ENCODE measurements at places on chromosomes 2 and 18.

GRCh38 chr2:69149631-69150215 is 136.7 kb downstream of the ANTXR1 start:
- DNase-seq = no peak

GRCh38 chr2:96464061-96464460 is 41.1 kb downstream of the NEURL3 start:
- DNase-seq = no peak

DNA sequence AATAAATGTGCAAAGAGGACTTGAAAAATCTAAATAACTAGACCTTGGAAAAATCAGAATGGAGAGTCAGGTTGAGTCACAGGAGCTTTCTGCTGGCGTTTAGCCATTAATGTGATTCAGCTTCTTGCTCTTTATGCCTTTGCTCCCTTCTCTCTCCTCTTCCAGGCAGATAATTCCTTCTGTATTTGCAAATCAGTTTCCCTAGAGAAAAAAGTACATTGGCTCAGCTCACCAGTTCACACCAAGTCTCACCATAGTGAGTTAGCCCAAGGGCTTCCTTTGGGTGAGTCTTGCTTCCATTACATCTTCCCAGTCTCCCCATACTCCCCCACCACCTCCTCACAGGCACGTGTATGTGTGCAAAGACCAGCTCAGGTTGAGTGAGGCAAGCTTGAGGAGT is 73.6 kb downstream of the CYBRD1 start:
- DNase-seq = no peak

GRCh38 chr2:55235724-55236538 is 3.4 kb downstream of the RPS27A start:
- no peak for DNase-seq

GRCh38 chr2:104977958-104978357 is 59.9 kb upstream of the MRPS9 start:
- DNase-seq = no peak

GRCh38 chr2:199902486-199903110 is 8.5 kb upstream of the C2orf69 start:
- DNase-seq = no peak

DNA sequence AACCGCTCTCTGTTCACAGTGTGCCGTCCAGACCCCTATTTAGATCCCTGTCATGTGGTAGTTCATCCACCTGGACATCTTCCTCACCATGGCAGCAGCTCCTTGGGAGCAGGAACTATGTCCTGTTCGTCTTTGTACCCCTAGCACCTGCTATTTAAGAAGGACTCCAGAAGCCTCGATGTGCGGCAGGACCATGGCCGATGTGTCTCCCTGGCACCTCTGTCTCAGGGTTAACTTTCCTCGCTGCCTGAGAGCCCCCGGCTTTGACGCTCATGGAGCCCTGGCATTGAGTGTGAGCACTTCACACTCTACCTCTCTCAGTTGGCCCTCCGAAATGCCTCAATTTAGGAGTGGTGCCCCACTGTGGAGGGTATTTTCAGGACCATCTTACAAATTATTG is 152.0 kb downstream of the FAM210A start:
- no peak for DNase-seq

DNA sequence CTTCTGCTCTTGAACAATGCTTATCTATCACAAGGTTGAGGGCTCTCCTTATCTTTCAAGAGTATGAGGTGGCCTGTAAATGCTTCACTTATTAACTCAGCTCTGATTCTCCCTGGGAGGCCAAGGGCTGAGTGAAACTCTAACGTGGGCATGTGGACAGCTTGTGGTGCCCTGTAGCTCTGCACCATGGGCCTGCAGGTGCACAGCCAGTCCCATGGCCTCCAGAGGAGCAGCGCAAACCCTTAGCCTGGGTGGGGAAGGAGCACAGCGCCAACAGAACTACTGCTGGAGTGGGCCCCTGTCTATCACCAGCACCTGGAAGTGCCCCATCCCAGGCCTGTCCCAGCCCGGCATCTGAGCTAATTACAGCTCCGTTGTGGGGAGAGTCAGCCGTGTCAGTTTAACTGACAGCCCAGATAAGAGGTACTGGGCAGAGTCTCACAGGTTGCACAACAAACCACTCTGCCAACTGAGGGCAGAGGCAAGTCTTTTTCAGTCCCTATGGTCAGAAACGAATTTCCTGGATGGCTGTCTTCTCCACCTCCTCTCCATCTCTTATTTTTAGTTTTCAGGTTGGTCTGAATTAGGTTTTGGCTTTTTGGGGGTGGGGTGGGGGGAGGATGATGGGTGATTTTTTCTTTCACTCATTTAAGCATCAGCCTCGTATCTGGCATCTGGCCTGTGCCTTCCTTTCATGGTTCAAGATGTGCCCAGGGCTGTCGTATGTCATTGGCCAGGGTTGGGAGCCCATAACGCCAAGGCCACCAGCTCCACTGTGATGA is 219.5 kb downstream of the BCL2 start:
- DNase-seq = no peak

- DNase-seq = no peak
Measured at GRCh38 chr2:168064011-168064998, 183.1 kb downstream of the STK39 start.

DNA sequence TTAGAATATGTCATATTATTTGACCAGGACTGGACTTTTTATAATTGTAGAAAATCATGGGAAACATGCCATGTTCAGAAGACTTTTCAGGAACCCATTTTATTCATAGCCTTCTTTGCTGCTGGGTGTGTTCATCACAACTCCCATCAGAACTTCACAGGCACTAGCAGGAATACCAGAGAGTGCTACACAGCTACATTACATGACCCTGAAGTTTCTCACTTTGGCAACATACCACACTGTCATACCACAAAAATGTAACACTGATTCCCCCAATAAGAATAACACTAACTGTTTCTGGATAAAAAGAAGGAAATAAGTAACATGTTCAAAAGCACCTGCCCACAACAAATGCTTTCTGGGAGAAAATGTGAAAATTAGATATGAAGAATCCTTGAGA is 405.4 kb downstream of the CDH2 start:
- no peak for DNase-seq

- peak; percentile 3 for DNase-seq
Measured at GRCh38 chr18:69484699-69485396, 84.2 kb downstream of the DOK6 start.

GRCh38 chr2:113167115-113167932 is 6.4 kb upstream of the PSD4 start:
- DNase-seq = no peak

DNA sequence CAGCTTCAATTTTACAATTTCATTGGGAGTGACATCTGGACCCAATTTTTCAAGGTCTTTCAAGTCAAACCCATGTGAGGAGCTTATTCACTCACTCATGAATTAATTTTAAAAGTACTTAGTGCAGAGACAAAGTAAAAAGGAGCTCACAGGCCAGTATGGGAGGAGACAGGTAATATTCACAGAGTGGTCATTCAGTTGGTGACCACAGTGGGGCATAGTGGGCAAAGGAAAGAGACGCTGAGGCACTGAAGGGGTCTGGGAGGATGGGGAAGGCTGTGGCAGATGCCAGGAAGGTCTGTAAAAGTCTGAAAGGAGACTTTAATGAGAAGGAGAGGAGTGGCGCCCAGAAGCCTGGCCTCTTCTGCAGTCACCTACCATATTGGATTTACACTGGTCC is 76.0 kb downstream of the CD8B2 start:
- no peak for DNase-seq

DNA sequence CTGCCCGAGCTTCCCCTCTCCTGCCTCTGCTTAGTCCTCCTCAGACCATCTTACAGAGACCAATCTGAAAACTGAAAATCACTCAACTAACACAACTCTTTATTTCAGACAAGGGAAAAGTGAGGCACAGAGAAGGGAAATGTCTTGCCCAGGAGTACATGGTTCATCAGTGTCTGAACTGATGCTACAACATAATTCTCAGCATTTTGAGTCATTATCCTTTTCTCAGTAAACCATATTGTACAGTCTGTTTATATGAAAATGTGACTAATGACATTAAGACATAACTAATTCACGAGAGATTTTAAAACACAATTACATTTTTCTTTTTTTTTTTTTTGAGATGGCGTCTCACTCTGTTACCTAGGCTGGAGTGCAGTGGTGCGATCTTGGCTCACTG is 62.7 kb downstream of the ITSN2 start:
- DNase-seq = no peak

GRCh38 chr18:31990823-31991222 is 27.8 kb upstream of the RNF125 start:
- no peak for DNase-seq

- no peak for DNase-seq
Measured at GRCh38 chr2:44753552-44754285, 187.8 kb upstream of the SIX3 start.

GRCh38 chr2:125471963-125472362 is 1184.0 kb upstream of the GYPC start:
- peak; percentile 44 for DNase-seq

- DNase-seq = peak; percentile 87
Measured at GRCh38 chr2:206442833-206443734, at the start of gene ADAM23. Gene ADAM23, plus strand, starts transcription at chr2:206443532. Its CDS starts 335 bp downstream, at chr2:206443867.

- DNase-seq = no peak
Measured at GRCh38 chr2:191617575-191617974, 60.4 kb upstream of the NABP1 start.

- no peak for DNase-seq
Measured at GRCh38 chr2:3368261-3368722, 9.3 kb downstream of the EIPR1 start.

- DNase-seq = peak; percentile 63
Measured at GRCh38 chr2:101518578-101519492, 43.9 kb upstream of the RFX8 start.

DNA sequence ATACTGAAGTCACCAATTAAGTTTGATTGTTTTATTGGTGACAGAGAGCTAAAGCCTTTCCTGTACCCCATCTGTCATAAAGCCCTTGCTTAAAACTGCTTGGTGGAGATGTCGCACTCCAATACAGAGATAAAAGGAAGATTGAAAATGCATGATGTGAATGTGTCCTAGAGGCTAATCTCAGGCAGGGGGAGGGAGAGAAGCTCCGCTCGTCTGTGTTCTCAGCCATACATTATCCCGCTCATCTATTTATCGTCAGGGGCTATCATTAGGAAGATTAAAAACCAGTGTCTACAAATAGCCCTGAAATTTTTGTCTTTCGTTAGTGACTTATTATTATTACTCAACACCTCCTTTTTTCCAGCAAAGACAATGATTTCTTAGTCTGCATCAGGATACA is 110.3 kb downstream of the CMPK2 start:
- no peak for DNase-seq

DNA sequence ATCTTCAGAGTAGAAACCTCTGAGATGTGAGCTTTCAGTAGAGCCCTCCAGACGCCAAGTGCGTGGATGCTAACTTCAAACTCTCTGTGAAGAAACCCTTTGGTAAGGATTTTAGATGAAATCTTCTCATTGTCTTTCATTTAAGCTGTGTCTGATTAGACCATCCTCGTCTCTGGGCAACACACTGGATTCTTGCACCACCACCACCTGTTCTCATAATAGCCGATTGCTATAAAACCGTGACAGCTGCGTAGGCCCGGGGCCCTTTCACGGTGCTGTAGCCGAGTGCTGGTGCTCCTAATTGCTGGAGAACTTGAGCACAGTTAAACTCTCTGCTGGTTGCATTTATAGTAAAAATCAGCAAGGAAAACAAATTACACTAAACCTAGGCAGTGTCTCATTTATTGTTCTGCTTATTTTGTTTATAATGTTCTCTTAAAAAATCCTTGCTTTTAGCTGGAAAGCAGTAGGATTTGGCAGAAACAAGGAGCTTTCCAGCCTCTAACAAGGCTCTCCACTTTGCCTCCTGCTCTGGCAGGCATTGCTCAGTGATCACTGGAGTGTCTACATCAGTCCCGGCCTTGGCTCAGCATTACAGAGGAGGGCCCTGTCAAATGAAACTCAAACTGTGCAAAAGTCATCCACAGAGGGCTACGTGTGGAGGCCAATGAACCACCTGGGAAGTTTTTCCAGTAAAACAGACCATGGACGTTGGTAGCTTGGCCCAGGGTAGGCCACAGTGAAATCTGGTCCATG is 40.9 kb upstream of the MBP start:
- DNase-seq = no peak

DNA sequence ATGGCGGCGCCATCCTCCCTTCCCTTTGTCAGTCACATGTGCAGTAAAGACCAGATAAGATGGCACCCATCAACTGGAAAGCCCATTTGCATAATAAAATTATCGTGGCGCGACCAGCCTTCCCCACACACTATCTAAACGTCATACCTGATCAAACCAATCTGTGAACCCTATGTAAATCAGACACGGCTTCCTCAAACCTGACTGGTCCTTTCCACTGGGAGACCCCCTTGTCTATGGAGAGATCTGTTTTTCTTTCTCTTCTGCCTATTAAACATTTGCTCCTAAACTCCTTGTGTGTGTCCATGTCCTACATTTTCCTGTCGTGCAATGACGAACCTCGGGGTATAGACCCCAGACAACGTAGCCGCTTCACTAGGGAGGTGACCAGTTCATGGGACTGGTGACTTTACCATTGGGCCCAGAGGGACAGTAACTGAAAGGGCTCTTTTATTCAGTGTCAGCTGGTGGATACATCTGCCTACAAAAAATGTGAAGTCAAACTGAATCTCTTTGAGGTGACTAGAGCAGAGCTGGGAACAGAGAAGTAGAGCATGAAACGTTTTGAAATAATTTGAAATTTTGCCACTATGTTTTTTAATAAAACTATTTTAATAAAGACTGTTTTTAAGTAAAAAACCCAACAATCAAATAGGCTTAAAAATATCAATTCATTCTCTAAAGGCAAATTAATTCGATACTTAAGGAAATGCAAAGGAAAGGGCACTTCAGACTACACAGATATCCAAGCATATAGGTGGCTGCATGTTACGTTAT is 87.5 kb downstream of the SOCS6 start:
- no peak for DNase-seq

- no peak for DNase-seq
Measured at GRCh38 chr18:74921057-74921820, 287.7 kb downstream of the PTGR3 start.

- DNase-seq = no peak
Measured at GRCh38 chr2:144583741-144584453, 64.0 kb upstream of the ZEB2 start.

DNA sequence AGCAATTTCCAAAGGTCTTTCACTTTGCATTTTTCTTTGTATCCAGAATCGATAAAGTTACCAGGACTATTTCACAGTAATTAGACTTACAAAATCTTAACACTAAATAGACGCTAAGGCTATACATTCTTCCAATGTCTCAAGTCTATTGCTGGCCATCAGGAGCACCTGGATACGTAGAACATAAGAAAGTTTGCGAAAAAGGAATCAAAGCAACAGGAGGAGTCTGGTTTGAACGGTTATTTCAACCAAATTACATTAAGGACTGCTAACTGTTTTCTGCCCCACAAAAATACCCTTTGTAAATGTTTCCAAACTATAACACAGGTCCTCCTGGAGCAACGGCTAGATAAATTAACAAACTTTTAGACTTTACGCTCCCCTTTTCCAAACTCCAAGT is 1.4 kb upstream of the HNRNPA3 start:
- DNase-seq = no peak

- DNase-seq = no peak
Measured at GRCh38 chr2:65999796-66000195, 435.1 kb upstream of the MEIS1 start.

GRCh38 chr2:181554061-181554830 is 97.1 kb downstream of the ITGA4 start:
- DNase-seq = no peak

GRCh38 chr2:143730953-143731260 is 601.7 kb downstream of the ARHGAP15 start:
- DNase-seq = no peak

Measured in HuH-7 (cell line).